NK-92 treated with Interleukin-12 subunit alpha and Interleukin-12 subunit beta, amount 100 ng/mL, for 24 hours (cell line): ENCODE measurements at places on chromosomes 1 and 21.

DNA sequence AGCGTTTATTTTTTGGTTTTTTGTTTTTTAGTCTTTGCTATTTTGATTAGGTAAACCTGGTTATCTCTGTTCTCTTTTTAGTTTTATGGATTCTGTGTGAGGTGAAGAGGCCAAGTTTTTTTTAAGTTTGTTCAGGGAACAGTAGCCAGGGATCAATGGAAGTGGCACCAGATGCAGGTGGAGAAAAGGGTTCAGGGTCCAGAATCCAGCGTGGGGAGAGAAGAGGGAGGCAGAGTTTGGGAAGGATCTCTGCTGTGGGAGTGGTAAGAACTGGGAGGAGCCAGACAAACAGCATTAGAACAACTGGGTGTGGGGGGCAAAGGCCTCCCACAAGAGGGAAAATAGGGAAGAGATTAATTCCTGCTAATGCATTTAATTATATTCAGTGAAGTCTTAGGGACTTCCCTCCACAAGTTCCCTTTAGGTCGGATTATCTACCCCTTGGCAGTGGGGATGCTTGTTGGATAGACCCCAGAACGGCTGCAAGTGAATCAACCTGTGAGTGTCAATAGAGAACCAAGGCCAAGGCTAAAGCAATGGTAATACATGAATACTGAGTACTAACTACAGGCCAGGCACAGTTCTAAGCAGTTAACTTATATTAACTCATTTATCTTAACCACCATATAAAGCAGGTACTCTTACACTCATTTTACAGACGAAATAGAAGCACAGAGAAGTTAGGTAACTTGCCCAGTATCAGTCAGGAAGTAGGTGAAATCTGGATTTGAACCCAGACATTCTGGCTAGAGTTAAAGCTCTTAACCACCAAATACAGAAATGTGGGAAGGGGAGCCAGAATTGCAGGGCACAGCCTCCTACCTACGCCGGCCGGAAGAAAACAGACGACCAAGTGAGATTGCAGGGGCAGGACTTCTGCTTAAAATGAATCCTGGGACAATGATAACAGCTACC, 498 bp downstream of the GNAT2 start:
- no peak for DNase-seq

GRCh38 chr1:114344656-114345055, 166.3 kb downstream of the TRIM33 start:
- no peak for DNase-seq

DNA sequence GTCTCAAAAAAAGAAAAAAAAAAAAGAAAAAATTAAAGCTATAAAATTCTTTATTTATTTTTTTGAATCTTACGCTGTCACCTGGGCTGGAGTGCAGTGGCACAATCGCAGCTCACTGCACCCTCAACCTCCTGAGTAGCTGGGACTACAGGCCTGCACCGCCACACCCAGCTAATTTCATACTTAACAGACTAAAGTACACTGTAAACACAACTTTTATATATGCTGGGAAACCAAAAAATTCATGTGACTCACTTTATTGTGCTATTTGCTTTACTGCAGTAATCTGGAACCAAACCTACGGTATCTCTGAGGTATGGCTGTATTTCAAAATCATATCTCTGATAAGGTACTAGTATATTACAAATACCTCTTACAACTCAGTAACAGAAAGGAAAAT, 40.3 kb downstream of the HSF2BP start:
- DNase-seq: no peak

- no peak for DNase-seq
Observed at GRCh38 chr1:153324912-153325311, 12.2 kb upstream of the PGLYRP3 start.

DNA sequence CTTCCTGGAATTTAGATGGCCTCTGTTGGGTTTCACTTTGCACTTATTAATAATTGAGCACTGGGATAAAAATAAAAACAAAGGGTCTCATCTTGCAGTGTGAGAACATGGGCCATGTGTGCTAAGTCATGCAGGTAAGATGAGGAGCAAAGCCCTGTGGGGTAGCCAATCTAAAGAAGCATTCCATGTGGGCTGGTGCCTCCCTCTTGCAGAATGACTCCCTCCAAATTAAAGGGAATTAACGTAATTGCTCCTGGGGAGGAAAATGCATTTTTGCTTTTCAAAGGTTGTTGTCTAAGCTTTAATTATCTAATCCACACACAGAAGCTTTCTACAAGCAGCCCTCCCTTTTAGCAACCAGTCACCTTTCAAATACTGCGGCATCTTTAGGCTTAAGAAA, 69.8 kb downstream of the CDC14A start:
- DNase-seq: no peak

- DNase-seq: no peak
Observed at GRCh38 chr21:41373763-41374162, 11.9 kb downstream of the MX2 start.

- DNase-seq: peak; percentile 39
Observed at GRCh38 chr1:209692745-209693504, 11.7 kb upstream of the HSD11B1 start.

GRCh38 chr1:115114308-115114707, 25.0 kb upstream of the TSPAN2 start:
- DNase-seq: no peak

DNA sequence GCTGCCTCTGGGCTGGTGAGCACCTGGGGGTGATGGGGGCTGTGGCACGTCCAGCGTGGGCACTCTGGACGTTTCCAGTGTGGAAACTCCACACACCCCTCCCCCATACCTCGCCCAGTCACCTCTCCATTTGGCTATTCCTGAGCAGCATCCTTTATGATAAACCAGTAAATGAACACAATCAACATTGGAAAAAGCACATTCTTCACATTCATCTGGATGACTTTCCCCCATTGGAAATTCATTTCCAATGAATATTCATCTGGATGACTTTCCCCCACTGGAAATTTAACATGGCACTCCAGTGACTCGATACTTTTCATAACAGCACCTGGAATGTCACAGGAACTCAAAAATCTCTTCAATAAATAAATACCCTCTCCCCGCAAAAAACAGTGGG, 104.8 kb upstream of the KRTAP19-8 start:
- no peak for DNase-seq

- DNase-seq: no peak
Observed at GRCh38 chr1:107294686-107295085, 153.8 kb downstream of the NTNG1 start.

DNA sequence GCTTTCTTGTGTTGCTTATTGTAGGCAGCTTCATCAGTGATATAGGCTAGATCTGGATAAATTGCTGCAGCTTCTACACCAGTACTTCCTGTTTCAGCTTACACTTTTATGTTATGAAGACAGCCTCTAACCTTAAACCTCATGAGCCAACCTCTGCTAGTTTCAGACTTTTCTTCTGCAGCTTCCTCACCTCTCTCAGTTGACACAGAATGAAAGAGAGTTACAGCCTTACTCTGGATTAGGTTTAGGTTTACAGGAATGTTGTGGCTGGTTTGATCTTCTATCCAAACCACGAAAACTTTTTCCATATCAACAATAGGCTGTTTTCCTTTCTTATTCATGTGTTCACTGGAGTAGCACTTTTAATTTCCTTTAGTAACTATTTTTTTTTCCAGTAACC, 76.9 kb upstream of the RNPC3 start:
- DNase-seq: no peak

GRCh38 chr1:115647507-115647906, 5.7 kb downstream of the VANGL1 start:
- DNase-seq: no peak

DNA sequence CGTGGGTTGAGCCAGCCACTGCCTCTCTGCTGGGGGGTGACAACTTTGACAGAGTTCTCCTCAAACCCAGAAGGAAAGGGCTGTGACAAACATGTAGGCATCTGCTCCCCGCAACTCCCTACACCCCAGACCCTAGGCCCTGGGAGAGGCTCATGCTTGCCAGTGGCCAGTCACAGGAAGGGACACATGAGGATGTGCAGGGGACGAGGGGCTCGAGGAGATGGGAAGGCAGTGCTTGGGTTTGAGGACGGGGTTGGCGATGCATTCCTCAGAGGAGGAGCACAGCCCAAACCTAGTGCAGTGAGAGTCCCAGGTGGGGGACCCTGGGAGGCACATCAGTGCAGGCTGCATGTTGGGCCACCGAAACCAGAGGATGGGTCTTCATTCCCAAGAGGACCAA, 62.1 kb downstream of the STUM start:
- DNase-seq: no peak

DNA sequence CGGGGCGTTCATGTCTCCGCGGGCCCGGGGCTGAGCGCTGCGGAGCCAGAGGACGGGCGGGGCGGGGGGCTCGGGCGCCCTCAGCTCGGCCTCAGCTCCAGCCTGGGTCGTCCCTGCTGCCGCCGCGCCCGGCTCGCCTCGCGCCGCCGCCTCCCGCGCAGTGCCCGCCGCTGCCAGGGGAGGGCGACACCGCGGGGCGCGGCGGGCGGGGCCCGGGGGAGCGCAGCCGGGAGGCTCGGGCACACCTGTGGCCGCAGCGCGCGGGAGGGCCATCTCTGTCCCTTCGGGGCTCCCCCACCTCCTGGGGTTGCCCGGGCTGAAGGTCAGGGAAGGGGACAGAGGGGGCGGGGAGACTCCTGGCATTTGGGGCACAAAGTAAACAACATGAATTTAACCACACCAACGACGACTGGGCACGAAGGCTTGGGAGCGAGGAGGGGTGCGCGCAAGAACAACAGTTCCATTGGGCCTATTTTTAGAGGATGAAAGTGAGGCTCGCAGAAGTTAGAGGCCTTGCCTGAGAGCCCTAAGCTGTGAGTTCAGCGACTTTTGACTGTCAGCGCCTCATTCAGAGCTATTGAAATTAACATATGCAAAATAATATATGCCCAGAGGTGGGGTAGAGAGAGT, at the start of gene FAM131C:
Gene FAM131C (minus strand): TSS at position 162 of the 630 bp plus-strand sequence. CDS start 209 bp downstream, outside the sequence.
- DNase-seq: no peak

- DNase-seq: no peak
Observed at GRCh38 chr1:40887012-40887378, 24.8 kb upstream of the CITED4 start.

GRCh38 chr1:61641578-61642336, 83.2 kb downstream of the TM2D1 start:
- no peak for DNase-seq

DNA sequence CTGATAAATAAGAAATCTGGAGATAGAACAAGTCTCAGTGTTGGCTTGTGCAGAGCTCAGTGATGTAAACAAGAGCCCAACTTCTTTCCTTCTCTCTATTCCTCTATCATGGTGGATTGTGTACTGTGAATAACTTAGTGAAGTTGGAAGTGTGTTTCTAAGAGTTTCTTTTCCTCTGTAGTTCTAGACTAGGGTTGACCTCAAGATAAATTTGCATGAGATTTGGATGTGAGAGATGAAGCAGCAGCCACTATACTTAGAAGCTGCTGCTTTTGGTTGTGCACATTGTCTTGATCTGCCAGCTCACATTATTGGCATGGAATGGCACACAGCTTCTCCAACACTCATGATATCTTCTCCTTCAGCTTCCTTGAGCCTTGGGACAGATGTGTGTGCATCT, 198.9 kb upstream of the ZP4 start:
- no peak for DNase-seq

DNA sequence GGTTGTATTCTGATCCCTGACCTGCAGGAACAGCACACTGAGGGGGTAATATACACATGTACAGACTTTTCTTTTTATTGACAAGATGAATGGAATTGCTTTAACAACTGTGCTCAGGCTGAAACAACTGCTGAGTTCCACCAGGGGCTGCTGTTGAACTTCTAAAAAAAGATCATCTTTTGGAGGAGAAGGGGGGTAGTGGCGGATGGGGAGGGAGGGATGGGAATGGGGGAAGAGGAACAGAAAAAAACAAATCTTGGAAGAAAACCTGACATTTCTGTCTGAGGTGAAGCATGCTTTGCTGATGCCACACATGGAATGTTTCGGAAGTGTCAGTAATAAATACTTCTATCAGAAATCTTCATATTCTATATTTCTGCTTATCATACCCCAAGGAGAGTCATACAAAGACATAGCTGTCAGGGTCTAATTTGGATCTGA, 75.0 kb downstream of the RWDD3 start:
- no peak for DNase-seq

GRCh38 chr1:180881806-180882509, 30.7 kb upstream of the KIAA1614 start:
- no peak for DNase-seq

DNA sequence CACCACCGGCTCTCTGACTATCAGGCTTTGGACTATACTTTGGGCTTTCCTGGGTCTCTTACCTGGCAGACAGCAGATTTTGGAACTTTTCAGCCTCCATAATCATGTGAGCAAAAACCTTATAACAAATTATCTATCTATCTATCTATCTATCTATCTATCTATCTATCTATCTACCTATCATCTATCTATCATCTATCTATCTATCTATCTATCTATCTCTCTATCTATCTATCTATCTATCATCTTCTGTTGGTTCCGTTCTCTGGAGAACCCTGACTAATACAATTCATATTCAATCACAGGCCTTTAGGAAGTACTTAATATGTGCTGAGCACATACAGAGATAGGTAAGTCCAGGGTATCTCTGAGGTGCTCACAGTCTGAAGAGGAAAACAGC, 18.7 kb upstream of the SCMH1 start:
- no peak for DNase-seq

- no peak for DNase-seq
Observed at GRCh38 chr1:227540170-227541098, 22.9 kb upstream of the ZNF678 start.

DNA sequence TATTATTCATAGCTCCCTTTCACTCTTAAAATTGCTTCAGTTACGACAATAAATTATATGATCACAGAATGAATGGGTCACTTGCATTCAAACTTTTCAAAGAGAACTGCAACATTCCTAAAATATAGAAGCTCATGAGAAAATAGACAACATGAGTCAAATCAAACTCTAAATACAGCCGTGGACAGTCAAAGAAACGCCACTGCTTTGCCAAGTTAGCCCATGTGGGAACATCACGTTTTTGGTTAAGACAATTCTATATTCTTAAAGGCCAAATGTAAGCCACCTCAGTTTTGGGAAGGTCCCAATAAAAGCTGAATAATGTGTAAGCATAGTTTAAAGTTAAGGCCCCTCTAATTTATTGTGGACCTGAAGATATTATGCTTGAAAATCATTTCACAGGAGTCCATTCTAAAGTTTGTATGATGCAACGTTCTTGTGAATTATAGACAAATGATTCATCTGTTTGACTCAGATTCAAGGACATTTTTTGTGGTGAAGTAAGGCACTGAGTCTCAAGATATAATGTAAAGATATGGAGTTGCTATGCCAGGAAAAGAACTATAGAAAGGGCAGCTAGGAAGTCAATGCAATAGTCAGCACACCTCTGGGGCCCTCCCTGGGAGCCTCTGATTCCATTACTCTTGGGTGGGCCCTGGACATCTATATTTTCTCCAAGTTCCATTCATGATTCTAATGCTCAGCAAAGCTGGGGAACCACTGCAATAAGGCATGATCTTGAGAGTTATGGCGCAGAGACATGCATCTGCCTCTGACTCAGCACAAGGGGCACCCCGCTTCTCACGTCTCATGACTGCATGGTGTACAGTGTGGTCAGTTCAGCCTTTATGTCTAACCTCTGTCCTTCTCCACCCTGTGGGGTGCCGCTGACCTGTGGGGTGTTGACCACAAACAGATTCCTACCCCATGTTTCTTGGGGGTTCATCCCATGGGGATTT, 33.9 kb downstream of the ETS2 start:
- DNase-seq: peak; percentile 58

- peak; percentile 70 for DNase-seq
Observed at GRCh38 chr1:160795951-160796383, at the start of gene LY9. Gene LY9 (plus strand): TSS chr1:160796174. CDS start chr1:160796188, 14 bp downstream.

GRCh38 chr1:28781305-28781704, 30.7 kb upstream of the OPRD1 start:
- DNase-seq: no peak
